Upper lobe of left lung (tissue), 6 donors: ENCODE measurements at places on chromosomes 7 and 10. TPM values are rescaled to one million over a fixed set of nuclear protein-coding genes. Genes with fewer than 3 reads are reported as not detected.

- no peaks in the 10 kb centered on the region for H3K36me3 ChIP-seq
- no peaks in the 10 kb centered on the region for H3K27me3 ChIP-seq
- H3K27ac ChIP-seq: no peak overlapping the region
- H3K4me1 ChIP-seq: no peaks in the 10 kb centered on the region
Observed at GRCh38 chr7:116757283-116757682, 85.3 kb downstream of the MET start.

GRCh38 chr10:110208614-110209453 lies 1.4 kb downstream of the MXI1 start:
- DNase-seq: peak; percentile 42
- H3K4me1 ChIP-seq: peaks cover 14% of the 10 kb centered on the region
- no peaks in the 10 kb centered on the region for H3K27me3 ChIP-seq
- H3K36me3 ChIP-seq: no peaks in the 10 kb centered on the region
- peak overlapping the region; percentile 65 for H3K4me3 ChIP-seq

DNA sequence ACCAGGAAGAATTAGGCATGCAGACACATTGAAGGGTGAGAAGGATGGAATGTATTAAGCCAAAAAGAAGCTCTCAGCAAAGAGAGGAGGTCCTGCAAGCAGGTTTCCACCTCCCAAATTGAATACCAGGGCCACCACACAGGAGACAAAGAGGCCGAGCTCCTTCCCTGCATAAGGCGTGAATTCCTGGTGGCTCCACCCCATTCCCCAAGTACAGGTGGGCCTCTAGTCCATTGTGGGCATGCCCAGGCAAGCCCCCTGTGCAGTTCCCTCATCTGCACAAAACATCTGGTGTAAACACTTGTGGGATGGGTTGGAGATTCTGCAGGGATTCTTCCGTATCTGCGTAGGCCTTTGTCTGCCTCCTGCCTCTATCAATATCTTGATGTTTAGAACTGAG lies 817.5 kb downstream of the NRG3 start:
- no peak for DNase-seq
- no peaks in the 10 kb centered on the region for H3K27me3 ChIP-seq
- no peaks in the 10 kb centered on the region for H3K36me3 ChIP-seq
- H3K4me1 ChIP-seq: no peaks in the 10 kb centered on the region
- H3K4me3 ChIP-seq: no peak overlapping the region

Gene JAZF1
- 11.7 TPM for total RNA-seq

- no peak overlapping the region for H3K4me3 ChIP-seq
- H3K4me1 ChIP-seq: no peaks in the 10 kb centered on the region
- DNase-seq: no peak
- no peak overlapping the region for H3K27ac ChIP-seq
Observed at GRCh38 chr7:2948749-2949148, 94.9 kb downstream of the CARD11 start.

GRCh38 chr10:37680243-37680683 lies 177.1 kb downstream of the ZNF248 start:
- DNase-seq: no peak
- H3K4me1 ChIP-seq: no peaks in the 10 kb centered on the region
- H3K27me3 ChIP-seq: no peaks in the 10 kb centered on the region
- H3K36me3 ChIP-seq: no peaks in the 10 kb centered on the region
- no peak overlapping the region for H3K4me3 ChIP-seq
